ENCODE measurements at places on chromosomes 16 and 17.

GRCh38 chr17:80290156-80290555 is 29.5 kb downstream of the RNF213 start:
- no peak for DNase-seq

DNA sequence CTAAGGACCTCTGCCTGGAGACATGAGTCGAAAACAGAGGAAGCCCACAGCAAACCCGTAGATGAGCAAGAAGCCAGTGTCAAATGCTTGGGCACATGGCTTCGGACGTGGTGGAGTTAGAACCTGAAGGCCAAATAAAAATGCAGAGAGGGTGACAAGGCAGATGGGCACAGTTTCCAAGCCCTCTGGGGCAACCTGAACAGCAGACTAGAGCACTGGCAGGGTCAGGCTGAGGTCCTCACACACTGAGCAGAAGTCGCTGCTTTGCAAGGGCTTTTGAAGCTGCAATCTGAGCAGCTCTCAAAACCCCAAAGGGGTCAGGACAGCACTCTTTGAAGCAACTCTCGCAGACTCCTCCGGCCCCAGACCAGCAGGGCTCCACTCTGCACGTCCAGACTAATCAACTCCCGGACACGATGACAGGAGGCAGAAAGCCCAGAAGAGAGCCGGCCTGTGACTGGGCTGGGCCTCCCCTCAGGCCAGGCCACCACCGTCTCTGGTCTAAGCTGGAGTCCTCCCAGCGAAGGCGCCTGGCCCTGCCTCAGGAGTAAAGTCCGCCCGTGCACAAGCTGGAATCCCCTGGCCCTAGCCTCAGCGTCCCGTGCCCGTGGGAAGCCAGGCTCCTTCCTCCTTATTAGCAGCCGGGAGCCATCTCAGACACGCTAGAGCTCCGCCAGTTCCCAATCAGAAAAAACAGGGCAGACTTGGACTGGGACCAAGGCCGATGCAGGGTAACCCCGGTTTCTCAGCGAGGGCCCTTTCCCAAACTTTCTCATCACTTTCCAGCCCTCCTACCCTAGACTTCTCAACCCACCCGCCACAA is 924 bp downstream of the SMARCD2 start:
- DNase-seq: no peak

DNA sequence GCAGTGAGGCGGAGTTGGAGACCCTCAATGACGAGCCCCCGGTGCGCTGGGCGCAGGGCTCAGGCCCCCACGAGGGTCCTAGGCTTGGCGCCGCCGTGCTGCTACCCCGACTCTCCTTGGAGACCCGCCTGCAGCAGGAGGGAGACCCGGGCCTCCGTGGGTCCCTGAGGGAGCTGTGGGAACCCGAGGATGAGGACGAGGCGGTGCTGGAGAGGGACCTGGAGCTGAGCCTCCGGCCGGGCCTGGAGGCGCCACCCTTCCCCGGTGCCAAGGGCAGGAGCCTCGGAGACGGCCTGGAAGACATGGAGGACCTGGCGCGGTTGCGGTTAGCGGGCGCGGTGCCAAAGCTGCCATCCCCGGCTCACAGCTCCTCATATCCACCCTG is 2.3 kb downstream of the MYO15B start:
- DNase-seq: no peak

DNA sequence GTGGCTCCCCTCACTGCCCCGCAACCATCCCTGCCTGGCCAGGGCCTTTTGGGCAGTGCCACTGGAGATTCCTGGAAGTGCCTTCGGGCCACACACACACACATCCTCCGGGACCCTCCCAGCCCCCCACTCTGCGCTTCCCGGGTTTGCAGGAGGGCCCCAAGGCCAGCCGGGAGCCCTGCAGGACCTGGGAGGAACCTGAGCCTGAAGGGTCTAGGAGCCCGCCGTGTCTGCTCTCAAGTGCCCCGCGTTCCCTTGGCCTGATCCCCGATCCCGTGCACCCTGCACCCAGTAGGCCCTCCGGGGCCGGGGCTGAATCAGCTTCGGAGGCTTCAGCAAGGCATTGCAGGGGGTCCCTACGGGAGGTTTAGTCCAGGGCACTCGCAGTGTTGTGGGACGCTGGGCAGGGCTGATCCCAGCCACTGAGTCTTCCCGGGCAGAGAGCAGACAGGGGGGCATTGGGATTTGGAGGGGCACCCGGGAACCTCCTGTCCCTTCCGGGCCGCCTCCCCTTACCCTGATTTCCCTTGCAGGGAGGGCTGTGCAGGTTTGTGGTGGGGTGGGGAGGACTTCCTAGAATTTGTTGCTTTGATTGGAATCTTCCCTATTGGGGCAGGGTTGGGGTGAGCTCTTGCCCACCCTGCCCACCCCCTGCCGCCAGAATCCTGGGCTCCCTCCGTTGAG is 36.9 kb downstream of the TMEM235 start:
- DNase-seq: no peak

- no peak for DNase-seq
Observed at GRCh38 chr17:59761385-59762048, 54.1 kb downstream of the VMP1 start.

GRCh38 chr16:13936155-13936554 is 16.2 kb downstream of the ERCC4 start:
- DNase-seq: no peak

GRCh38 chr16:56204816-56205215 is 13.5 kb downstream of the GNAO1 start:
- DNase-seq: no peak

GRCh38 chr16:67529582-67530012 is 968 bp downstream of the RIPOR1 start:
- DNase-seq: no peak

DNA sequence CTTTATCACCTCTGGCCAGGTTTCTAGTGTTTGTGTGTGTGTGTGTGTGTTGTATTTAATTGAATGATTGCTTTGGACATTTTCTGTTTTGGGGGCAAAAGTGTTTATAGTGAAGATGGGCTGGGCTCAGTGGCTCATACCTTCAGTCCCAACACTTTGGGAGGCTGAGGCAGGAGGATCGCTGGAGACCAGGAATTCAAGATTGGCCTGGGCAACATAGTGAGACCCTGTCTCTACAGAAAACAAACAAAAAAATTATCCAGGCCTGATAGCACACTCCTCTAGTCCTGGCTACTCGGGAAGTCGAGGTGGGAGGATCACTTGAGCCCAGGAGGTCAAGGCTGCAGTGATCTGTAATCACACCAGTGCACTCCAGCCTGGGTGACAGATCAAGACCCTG is 37.5 kb downstream of the RPA1 start:
- no peak for DNase-seq

GRCh38 chr16:11792410-11793241 is 4.4 kb downstream of the ZC3H7A start:
- DNase-seq: no peak

GRCh38 chr17:61009663-61010062 is 332.0 kb downstream of the BCAS3 start:
- no peak for DNase-seq

DNA sequence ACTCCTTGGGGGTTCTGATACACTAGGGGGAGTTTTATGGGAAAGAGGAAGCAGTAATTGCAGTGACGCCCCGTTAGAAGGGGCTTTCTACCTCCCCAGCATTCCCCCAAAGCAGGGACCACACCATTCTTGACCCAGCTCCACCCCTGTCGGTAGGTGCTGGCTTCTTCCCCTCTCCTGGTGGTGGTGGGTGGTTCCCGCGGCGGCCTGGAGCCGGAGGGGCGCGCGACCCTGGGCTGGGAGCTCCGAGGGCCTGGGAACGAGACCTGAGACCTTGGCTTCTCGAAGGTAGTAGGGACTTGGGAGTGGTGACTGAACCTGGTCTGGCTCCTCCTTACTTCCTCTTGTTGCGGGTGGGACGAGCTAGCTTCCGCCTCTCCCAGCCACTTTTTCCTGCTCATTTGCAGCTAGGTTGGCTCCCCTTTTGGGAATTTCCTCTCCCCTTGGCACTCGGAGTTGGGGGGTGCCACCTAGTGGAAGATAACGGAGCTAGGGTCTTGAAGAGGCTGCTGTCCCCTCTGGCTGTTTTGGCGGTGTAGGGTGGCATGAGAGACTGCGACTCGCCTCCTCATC is 438 bp downstream of the GRN start:
- DNase-seq: no peak

DNA sequence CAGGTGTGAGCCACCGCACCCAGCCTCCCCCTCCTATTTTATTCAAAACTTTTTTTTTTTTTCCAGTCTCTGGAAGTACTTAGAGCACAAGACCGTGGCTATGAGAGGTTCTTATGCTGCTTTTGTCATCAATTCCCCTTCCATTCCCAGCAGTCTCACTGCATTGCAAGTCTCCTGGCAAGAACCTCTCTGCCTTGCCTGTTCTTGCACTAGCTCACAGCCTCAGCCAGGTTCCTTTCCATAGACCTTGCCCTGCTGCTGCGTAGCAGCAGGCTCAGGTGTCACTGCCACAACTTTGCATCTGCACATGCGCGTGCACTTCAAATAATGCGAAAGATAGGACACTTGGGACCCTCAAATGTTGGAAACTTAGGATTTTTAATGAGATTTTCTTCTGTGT is 15.6 kb downstream of the ATP6V0A1 start:
- no peak for DNase-seq

DNA sequence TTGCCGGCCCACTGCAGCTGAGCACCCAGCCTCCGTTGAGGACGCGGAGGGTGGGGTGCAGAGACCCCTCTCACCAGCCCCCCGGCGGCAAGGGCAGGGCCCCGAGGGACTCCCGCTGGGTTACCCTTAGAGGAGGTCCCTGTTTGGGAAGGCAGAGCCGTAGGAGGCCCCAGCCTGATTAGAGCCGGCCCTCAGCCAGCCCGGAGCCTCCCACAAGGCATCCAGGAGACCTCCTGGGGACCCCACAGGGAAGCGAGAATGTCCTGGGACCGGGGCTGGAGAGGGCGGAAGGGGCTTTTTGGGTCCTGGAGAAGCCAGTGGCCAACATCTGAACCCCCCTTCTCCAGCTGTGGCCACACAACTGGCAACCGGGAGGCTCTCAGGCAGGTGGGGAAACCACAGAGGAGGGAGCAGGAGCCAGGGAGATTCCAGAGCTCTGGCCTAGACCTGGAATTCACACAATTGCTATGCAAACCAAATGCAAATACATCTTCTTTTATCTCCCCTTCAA is 21.7 kb upstream of the SP6 start:
- DNase-seq: no peak

DNA sequence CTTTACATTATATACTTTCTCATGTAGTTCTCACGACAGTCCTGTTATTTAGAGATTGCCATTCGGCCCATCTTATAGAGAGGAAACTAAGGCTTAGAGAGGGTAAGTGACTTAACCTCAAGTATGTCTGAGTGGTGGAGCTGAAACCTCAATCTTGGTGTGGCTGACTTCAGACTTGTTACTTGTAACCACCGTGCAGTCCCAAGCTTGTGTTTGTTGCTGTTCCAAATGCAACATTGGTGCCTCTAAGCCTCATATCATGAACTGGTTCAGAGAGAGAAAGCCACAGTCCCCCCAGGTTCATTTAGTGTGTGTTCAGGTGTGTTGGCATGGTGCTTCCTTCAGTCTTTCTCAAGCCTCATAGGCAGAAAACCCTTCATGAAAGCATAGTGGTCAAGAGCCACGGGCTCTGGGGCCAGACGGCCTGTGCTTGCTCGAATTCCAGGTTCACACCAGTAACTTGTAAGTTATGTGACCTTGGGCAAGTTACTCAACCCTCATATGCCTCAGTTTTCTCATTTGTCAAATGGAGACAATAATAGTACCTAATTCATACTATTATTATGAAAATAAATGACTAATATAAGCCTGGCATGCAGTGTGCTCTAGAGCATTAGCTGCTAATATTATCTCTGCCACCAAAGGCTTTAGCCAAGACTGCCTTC is 39.9 kb downstream of the CDH1 start:
- DNase-seq: no peak

- DNase-seq: no peak
Observed at GRCh38 chr17:6669479-6670212, 18.1 kb downstream of the C17orf100 start.

- DNase-seq: no peak
Observed at GRCh38 chr16:23279721-23280153, 22.4 kb upstream of the SCNN1B start.

DNA sequence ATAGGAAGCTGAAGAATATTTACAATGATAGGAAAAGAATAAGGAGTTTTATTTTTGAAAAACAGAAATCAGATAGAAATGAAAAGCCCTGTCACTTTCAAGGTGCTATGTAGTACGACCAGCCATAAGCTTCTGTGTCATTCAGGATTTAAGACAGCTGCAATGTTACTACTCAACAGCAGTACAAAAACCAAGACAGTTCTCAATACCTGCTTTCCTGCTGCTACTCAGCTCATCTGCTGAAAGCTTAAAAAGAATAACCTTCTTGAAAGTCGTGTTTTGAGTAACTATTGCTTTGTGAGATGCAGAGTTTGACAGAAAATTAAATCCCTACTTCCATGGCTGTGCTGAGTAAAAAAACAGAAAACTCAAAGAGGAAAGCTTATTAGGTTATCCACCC is 8.7 kb downstream of the GRB2 start:
- no peak for DNase-seq

DNA sequence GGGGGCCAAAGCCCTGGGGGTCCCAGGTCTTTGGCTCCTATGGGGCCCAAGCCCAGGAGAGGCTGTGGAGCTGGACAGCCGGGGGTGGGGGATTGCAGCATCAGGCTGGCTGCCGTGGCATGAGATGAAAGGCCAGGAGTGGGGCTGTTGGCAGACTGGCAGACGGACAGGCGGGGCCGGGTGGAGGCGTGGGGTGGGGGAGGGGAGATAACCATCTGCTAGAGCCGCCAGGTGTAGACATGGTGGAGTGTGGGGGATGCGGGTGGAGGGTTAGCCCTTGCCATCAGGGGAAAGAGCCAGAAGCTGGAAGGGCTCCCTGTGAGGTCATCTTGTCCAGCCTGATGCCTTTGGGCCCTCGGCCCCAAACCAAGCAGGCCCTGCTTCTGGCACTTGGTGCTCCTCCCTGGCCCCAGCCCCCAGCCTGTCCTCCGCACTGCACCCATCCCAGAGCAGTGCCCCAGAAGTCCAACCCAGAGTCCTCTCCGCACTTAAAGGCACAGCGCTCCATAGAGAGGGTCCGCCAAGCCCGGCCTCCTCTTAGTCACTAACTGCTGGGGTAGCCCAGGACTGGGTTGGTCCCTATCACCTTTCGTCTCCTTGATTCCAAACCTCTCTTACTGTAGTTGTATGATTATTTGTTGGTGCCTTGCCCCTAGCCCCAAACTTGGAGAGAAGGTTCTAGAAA is 33.3 kb upstream of the DLX4 start:
- no peak for DNase-seq

GRCh38 chr17:28402224-28402630 is 3.8 kb downstream of the SLC46A1 start:
- no peak for DNase-seq

DNA sequence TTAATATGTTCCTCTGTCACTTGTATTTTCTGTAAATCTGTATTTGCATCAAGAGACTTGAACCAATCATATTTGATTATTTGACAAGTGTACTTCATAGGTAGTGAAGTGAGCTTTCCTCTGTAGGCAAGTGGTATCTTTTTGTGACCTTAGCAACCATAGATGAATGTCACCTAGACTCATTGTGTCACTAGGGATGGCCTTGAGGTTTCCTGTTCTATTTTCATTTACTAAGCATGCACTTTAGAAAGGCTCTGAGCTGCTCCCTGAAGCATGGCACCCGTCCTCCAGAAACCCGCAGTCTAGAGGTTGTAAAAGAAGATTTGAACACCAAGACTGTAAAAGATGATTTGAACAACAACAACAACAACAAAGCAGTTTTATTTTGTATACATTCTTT is 151.7 kb downstream of the PRKCB start:
- DNase-seq: no peak
